Activated naive CD4-positive, alpha-beta T cell treated with Interleukin-2 at 50 U/mL for 16 hours (primary cell): ENCODE measurements at places on chromosomes 6 and 20.

DNA sequence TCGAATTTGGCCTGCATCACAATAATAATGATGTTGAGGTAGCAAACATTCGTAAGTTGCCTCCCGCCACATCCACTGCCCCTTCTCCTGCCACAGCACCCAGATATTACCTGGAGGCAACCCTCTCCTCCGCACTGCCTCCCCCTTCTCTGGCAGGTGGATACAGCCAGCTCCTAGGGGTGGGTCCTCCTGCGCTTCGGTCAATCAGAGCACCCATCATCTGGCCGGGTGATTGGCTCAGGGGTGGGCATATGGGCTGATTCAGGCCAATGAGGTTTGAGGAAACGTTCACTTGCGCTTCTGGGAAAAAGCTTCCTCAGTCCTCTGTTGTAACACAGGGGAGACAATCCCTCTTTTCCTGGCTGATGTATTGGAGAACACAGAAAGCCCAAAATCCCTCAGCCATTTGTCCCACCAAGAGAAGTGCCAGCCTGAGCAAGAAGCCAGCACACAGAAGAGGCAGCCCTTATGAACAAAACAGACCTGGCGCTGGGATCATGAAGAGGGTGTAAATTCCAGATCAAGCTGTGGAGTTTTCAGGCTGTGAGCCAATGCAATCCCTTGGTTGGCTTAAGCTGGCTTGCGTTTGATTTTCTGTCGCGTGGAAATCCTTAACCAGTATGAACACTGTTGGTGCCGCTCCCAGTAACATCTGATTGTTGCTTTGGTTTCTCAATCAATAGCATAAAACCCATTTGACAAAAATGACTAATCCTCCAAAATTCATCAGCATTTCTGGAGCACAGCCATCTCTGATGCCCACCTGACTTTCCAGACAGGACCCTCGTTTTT is 82.2 kb downstream of the PRDM1 start:
- DNase-seq: no peak

DNA sequence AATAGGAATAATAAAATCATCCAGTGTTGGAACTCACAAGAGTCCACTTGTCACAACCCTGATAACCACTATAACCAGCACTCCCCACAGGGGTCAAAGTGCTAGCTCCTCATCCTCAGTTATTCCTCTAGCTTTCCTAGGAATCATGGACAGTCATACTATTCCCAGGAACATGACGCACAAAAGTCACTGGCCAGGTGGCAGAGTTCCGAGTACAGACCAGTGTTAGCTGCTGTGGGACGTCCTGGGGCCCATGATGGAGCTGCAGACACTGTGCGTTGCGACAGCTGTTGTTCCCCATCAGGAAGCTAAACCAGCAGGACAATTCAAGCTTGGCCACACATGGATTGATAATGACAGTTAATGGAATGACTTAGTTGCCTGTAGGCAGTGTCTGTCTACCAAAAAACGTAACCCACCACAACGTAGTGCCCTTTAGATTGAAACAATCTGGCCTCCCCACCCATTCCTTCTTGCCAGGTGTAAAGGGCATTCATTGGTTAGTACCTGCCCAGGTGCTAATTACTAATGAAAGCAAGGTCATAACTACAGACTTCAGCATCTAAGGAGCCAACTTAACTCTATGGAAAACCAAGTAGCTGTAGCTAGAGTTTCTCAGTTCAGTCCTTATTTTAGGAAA is 17.4 kb downstream of the EZR start:
- DNase-seq: no peak

DNA sequence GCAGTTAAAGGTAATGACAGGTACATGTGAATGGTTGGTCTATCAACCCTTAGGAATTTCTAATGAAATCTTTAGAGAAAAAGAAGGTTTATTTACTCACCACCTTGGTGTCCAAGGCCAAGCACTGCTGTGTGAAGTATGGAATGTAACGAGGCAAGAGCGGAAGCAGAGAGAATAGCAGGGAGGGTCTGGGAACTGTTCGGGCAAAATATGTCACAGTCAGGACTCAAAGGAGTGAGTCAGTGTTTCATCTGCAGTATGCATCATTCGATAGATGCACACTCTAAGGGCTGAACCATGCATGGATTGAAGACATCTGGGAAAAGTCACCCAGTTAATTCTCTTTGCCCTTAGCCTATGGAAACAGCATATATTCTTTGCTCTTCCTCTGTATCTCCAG is 33.2 kb downstream of the ADGRF5 start:
- no peak for DNase-seq

- DNase-seq: no peak
Measured at GRCh38 chr6:111718990-111719389, 113.3 kb upstream of the TRAF3IP2 start.

DNA sequence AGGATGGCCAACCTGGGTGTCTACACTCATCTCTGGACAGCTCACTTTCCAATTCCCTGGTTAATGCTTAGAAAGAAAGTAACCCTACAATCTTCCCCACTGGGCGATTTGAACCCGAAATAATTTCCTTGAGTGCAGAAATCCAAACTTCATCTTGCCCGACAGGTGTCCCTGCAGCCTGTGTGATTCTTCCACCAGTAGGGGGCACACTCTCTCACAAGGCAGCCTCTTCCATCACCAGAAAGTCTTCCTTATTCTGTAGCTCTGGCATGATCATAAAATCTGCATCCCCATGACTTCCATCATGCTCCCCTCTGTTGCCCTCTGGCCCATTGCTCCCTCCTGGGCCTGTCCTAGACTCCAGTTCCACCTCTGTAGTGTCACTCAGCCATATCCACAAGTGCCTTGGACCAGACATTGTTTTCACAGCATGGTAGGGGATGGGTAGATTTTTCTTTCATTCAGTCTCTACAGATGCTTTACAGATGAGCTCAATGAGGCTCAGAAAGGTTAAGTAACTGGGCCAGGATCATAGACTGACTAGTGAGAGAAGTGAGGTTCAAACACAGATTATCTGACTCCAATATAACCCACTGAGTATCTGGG is 170.4 kb upstream of the SPTLC3 start:
- no peak for DNase-seq

GRCh38 chr6:41599852-41600445 is 38.3 kb upstream of the MDFI start:
- no peak for DNase-seq

GRCh38 chr6:163367497-163368183 is 46.9 kb upstream of the QKI start:
- DNase-seq: no peak

DNA sequence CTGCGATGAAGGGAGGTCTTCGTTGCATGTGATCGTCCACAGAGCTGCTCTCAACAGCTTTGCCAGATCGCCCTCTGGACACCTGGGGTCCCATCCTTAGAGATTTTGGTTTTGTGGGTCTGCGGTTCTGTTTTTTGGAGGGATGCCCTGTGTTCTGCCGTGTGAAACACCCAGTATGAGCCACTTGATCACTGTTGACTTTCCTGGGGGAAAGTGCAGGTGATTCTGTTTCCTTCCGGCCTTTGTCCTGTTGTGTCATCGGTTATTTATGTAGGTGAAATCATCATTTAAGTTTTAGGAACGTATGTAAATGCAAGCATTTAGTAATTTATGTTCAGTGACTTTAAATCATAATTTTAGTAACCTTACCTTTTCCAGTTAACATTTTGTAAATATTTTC is 56.4 kb upstream of the SLC22A1 start:
- DNase-seq: no peak

DNA sequence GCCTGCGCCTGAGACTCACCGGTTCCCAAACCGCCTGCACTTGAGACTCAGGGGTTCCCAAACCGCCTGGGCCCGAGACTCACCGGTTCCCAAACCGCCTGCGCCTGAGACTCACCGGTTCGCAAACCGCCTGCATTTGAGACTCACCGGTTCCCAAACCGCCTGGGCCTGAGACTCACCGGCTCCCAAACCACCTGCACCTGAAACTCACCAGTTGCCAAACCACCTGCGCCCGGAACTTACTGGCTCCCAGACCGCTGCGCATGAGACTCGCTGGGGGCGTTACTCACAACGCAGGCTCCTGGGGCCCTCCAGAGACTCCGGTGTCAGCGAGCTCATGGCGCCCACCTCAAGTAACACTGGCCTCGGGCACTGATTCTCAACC is 90.2 kb downstream of the DACT2 start:
- DNase-seq: no peak

GRCh38 chr20:63093966-63094766 is 87.4 kb upstream of the BHLHE23 start:
- no peak for DNase-seq

- no peak for DNase-seq
Measured at GRCh38 chr20:57160985-57161384, 105.5 kb downstream of the BMP7 start.

DNA sequence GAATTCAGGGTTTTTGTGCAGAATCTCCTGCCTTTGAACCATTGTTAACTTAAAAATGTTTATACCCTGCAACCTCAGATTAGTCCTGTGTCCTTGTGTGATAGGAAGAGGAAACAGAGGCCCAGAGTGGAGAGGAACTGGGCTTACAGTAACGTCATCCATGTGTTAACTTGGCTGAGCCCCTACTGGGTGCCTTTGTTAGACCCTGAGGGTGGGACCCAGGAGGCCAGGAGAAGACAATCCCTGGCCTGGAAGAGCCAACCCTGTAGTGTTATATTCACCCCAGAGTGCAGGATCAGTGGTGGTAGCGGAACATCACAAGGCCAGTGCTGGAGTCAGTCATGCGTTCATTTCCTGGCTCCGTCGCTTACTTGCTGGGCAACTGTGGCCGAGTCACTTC is 10.6 kb downstream of the MYLK2 start:
- DNase-seq: no peak

GRCh38 chr6:30612213-30612612 is 4.8 kb downstream of the PPP1R10 start:
- DNase-seq: no peak

- no peak for DNase-seq
Measured at GRCh38 chr20:57395111-57395966, 4.1 kb downstream of the RBM38 start.

DNA sequence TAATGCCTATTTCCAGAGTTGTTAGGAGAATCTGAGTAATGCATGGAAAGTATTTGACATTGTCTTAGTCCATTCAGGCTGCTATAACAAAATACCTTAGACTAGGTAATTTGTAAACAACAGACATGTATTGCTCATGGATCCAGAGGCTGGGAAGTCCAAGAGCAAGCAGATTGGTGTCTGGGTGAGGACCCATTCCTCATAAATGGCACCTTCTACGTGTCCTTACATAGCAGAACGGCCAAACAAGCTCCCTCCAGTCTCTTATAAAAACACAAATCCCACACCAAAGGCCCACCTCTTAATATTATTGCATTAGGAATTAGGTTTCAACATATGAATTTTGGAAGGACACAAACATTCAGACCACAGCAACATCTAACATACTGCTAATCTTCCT is 30.2 kb downstream of the MBOAT1 start:
- DNase-seq: no peak

- no peak for DNase-seq
Measured at GRCh38 chr20:37523012-37523391, 2.0 kb downstream of the NNAT start.
